Activated CD8-positive, alpha-beta memory T cell treated with anti-CD3 and anti-CD28 coated beads for 4 hours (primary cell): ENCODE measurements at places on chromosomes 4 and X.

- no peak for DNase-seq
Observed at GRCh38 chr4:180637616-180638015, 1605.6 kb upstream of the TENM3 start.

- DNase-seq, result no peak
Observed at GRCh38 chrX:153406903-153407302, 4.4 kb upstream of the ZFP92 start.

- no peak for DNase-seq
Observed at GRCh38 chrX:118392716-118393115, 46.8 kb downstream of the WDR44 start.

DNA sequence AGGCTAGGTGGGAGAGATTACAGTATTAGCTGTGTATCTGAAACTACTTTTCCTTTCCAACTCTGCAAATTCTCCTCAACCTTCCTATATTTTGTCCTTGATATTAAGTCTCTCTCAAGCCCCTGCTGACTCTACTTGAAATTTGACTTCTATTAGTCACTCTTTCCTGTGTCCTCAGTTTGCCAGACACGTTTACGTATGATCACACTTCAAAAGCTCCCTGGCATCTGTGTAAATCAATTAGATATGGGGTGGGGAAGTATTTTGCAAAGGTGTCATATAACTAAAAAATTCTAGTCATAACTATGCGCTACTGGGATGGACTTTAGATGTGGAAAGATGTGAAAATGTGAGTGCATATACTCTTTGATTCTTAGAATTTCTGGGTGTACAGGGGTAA, 67.4 kb upstream of the ARHGAP24 start:
- DNase-seq, result no peak

- DNase-seq, result no peak
Observed at GRCh38 chrX:153801669-153802068, 7.2 kb downstream of the SSR4 start.

- no peak for DNase-seq
Observed at GRCh38 chrX:24860140-24860539, 155.6 kb downstream of the ARX start.
